ENCODE measurements at places on chromosomes 2 and 18. TPM values are rescaled to one million over a fixed set of nuclear protein-coding genes. Genes with fewer than 3 reads are reported as not detected.

Gene SMYD1
- total RNA-seq: not detected

Gene TPO
- total RNA-seq: not detected

Gene ATOH8
- total RNA-seq: not detected

Gene NYAP2
- total RNA-seq: 0.05 TPM

Gene CTLA4
- 1.5 TPM for total RNA-seq

Gene NEMP2
- total RNA-seq: 23.4 TPM

Gene ANO7
- total RNA-seq: 0.77 TPM

Gene CFC1
- not detected for total RNA-seq

Gene GATA6
- total RNA-seq: not detected

Gene RAX
- total RNA-seq: not detected

Gene GKN1
- total RNA-seq: not detected

Gene MGAT4A
- 291 TPM for total RNA-seq

Gene PLEKHH2
- total RNA-seq: 6.4 TPM

Gene B4GALT6
- total RNA-seq: 0.47 TPM

Gene EN1
- not detected for total RNA-seq

Gene DPP10
- total RNA-seq: not detected
